ENCODE measurements at places on chromosomes 1 and 21.

GRCh38 chr1:55150880-55151588, 64.1 kb downstream of the USP24 start:
- peak; percentile 27 for DNase-seq

GRCh38 chr1:161216945-161217712, 2.0 kb downstream of the FCER1G start:
- DNase-seq: no peak

DNA sequence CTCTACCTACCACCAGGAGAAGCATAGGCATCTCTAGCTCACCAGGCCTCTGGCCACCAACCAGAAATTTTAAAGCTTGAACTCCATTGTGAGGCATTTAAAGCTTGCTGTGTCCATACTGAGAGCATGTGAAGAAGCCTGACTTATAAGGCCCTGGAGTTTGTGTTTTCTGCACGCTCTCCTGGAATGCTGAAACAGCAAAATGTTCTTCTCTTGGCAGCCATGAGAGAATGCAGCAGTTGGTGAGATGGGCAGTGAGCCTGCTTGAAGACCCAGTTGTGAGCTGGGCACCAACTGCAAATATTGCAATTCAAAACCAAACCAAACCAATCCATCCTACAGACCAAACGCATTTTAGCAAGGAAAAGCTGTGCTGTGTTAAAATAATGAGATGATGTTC, 170.0 kb upstream of the IVNS1ABP start:
- no peak for DNase-seq

DNA sequence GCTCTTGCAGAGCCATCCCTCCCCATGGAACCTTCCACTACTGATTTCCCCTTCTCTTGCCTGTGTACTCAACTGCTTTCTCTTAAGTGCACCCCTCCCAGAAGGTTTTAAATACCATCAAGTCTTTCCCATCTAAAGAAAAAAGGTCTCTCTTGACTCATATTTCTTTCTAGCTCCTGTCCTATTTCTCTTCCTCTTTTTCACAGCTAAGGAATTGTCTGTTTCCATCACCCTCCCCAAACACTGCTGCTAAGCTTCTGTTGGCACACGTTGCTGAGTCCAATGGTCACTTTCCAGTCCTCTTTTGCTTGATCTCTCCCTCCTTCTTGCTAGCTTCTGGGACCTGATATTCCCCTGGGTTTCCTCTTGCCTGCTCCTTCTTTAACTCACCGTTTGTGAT, 13.3 kb upstream of the GNL2 start:
- DNase-seq: no peak

DNA sequence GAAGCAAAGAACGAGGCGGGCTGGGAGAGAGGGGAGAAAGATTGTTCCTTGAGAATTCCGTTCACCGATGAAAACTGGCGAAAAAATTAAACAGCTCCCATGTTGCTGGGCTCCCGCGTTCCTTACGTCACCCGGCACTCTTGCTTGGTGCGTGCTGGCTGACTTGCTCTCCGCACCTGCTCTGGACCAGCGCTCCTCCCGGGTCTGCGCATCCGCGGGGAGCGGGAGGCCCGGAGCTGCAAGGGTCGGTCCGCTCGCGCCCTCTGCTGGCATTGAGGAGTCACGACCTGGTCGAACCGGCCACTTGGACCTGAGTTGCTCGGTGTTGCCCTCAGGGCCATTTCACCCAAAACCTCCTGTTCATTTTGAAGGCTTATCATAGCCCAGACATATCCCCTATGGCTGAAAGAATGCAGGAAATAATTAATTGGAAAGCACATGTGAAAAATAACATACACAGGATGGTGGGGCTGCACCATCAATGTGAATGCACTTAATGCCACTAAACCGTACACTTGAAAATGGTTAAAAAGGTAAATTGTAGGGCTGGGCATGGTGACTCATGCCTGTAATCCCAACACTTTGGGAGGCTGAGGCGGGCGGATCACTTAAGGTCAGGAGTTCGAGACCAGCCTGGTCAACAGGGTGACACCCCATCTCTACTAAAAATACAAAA, 98.9 kb upstream of the BACE2 start:
- peak; percentile 54 for DNase-seq

GRCh38 chr1:101435831-101436511, 199.2 kb downstream of the S1PR1 start:
- DNase-seq: no peak

DNA sequence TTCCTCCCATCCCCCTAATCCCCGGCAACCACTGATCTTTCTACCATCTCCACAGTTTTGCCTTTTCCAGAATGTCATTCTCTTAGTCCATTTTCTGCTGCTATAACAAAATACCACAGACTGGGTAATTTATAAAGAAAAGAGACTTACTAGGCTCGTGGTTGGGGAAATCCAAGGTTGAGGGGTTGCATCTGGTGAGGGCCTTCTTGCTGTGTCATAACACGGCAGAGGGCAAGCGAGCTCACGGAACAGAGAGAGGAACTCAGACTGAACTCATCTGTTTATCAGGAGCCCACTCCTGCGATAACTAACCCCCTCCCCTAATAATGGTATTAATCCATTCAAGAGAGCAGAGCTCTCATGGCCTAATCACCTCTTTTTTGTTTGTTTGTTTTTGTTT, 52.0 kb downstream of the RUNX3 start:
- DNase-seq: no peak

DNA sequence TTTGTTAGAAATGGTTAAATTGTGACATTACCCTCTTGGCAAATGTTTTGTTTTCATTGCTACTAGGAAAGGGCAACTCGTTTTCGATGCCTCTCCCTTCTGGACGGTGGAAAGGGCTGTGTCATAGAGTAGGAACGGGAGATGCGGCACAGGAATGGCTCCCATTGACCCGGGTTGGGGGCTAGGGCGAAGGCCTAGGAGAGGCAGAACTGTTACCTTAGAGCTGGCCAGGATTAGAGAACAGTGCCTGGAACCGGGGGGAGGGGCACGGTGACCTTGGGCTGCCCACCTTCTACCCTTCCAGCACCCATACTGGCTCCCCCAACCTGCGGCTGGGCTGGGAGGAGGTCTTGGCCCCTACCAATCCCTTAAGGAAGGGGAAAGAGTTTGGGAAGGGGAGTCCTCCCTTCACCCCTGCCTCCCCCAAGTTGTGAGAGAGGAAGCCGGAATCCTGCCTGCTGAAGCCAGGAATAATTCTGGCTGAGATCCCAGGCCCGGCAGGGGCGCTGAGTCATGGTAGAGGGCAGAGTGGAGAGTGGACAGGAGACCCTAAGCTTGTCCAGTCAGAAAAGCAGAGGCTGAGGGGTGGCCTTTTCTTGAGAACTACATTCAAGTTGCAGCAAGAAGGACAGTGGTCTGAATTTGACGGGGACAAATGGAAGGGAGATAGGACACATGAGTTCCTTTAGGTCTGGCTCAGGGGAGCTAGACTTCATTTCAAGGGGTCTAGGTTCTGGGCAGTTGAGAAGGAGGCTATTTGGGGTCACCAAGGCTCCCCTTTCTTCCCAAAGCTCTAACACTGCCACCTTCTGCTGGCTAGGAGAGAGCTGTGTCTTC, 8.2 kb downstream of the LMNA start:
- no peak for DNase-seq

- no peak for DNase-seq
These were observed 54.9 kb upstream of the NBPF3 start for GRCh38 chr1:21385022-21385421.

DNA sequence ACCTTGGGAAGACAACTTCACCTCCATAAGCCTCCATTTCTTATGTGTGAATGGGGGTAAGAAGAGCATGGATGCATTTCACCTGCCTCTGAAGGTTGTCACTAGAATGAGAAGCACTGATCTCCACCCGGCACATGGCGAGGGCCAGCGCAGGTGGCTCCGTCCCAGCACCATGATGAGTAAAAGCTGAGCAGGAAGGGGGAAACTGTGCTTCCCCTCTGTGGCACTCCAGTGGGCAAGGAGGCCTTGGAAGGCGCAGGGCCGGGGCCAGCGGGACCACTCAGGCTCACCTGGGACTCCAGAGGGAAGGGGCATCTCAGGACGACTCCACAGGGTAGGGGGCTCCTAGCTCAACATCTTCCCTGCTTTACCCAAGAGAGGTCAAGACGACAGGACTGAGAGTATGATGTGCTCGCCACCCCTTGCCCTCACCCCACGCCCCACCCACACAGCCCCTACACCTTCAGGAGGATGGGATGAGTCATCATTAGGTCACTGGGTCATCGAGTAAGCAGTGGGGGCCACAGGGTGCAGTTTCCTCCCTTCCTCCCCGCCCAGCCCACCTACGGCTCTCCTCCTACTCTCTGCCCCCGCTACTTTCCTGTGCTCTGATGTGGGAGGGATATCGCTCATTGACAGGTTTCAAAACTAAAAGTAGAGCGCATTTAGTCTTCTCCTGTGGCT, 112.1 kb downstream of the HIVEP3 start:
- DNase-seq: no peak
